ENCODE measurements at places on chromosomes 7 and 10.

GRCh38 chr7:140275069-140275965, 98.5 kb upstream of the KDM7A start:
- no peak for DNase-seq

DNA sequence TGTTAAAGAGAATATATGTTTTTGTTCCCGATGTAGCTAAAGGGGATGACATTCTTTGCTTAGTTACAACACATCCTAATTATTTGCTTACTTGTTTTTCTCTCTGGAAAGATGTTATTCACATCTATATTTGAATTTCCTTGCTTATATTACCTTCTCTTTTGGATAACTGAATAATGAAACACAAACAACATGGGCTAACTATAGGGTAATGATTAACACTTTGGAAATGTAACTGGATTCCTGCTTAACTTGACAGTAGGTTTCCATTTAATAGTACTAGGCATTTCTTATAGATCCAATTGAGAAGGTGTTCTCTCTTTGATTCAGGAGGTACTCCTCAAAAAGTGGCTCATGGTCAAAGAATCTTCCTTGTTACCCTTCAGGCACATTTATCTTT, 141.1 kb downstream of the CCSER2 start:
- DNase-seq, result no peak

- peak; percentile 40 for DNase-seq
Measured at GRCh38 chr7:92768501-92769393, 67.6 kb downstream of the CDK6 start.

GRCh38 chr10:71429929-71430328, 33.2 kb downstream of the CDH23 start:
- no peak for DNase-seq

DNA sequence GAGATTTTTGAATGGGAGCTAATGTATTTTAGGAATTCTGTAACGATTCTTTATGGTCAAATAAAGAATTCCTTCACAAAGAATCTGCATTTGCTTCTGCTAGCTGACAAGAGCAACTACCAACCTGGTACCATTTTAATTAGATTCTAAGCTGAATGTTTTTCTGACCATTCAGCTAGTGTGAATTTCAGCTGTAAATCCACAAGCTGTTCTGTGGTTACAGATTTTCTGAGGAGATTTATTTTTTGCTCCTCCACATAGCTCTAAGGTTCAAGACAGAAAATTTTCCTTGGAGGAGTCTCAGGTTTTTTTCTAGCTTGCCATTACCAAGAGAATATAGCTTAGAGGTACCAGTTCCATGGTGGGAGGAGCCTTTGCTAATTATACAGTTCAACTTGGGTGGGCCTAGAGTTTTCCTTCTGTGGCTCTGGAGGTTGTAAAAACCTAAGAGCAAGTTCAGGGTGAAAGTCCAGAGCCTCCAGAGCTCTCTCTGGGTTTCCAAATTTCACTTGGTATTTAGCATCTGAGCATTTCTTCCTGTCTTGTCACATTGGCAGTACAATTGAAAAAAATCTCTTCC, 120.1 kb downstream of the JAZF1 start:
- DNase-seq, result no peak

DNA sequence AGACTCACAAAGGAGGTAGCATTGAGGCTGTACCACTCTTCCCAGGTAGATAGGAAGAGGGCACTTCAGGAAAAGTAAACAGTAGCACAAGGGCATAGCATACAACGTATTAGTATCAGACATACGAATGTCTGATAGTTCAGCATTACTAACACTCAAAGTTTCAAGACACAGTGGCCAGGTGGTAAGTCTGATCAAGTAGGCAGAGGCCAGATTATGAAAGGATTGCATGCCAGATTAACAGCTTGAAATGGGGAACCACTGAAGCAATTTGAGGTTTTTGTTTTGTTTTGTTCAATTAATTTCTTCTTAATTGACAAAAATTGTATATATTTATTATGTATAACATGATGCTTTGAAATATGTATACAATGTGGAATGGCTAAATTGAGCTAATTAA, 45.7 kb upstream of the IL6 start:
- no peak for DNase-seq

DNA sequence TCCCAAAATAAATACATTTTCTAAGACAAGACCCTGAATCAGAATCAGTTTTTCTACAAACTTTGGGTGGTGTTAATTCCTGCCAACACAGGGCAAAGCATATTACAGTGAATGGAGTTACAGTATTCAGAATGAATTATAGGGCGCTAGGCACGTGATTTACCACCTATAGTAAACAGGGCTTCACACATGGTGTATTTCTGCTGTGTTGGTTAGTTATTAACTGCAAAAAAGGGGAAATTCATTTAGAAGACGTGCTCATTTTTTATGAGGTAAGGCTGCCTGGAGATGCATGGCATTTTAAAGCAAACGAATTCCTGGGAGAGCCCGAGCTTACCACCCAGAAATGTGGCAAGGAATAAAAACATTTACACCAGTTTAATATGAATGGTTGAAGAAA, 393.8 kb downstream of the LRMDA start:
- no peak for DNase-seq

- DNase-seq, result no peak
Measured at GRCh38 chr10:124087672-124088634, 5.4 kb downstream of the CHST15 start.

GRCh38 chr10:129621693-129622092, 154.7 kb downstream of the MGMT start:
- no peak for DNase-seq

DNA sequence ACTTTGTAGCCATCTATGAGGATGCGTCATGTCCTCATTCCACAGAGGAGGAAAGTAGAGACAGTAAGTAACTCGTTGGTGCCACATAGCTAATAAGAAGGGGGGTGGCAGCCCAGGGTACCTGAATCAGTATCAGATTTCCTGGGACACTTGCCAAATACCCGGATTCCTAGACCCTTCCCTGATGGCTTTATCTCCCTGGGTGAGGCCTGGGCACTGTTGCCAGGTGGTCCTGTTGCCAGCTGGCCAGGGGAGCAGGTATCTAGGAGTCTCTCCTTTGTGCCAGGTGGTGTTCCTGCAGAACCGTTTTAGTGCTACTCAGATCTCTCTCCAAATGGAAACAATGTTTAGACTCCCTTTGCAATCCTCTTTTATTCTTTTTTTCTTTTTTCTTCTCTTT, 12.7 kb downstream of the SLC29A3 start:
- no peak for DNase-seq

DNA sequence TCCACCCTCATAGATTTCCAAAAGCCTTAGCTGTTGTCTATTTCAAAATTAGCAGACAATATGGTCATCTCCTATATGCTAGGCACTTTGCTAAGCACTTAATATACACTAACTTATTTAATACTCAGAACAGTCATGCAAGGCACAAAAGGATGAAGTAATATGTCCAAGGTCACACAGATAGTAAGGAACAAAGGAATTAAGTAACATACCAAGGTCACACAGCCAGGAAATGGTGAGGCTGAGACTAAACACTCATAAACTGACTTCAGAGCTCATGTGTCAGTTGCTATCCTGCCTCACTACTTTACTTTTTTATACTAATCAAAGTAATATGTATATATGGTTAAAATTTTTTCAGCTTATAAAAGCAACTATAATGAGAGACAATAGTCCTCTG, 23.6 kb upstream of the HIBADH start:
- DNase-seq, result no peak

DNA sequence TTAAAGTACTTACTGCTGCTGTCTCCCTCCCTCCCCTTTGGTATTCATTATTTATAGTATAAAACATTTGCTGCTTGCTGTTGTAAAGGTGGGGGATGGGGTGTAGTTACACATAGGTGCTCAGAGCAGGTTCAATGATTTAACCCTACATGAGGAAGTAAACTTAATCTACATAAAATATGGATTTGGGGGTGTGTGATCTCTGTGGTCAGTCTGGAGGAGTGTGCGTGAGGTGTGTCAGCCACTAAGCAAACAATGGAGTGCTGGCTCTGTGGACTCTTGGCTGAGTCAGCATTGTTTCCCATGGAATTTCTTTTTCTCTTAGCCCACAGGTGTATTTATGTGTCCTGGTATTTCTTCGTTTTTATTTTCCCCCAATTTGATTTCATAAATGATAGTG, 133.9 kb downstream of the AUTS2 start:
- DNase-seq, result no peak

- no peak for DNase-seq
Measured at GRCh38 chr7:96250776-96251361, 71.0 kb downstream of the SLC25A13 start.

DNA sequence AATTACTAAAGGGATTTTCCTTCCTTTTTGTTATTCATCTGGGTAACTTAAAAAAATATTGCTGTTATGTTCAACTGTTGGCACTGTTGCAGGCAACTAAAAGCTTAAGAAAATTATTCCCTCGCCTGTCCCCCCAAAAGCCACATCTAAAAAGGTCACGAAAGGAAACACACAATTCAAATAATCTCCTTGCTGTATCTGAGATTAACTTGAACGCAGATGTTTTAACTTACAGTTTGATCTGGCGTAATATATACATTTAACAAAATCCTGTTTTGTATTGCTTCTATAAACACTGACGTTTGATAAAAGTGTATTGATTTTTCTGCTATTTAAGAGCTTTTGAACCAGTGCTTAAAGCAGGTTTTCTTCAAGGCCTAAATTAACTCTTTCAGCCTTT, 432.1 kb downstream of the SUGCT start:
- no peak for DNase-seq

GRCh38 chr7:118572604-118573003, 348.1 kb downstream of the ANKRD7 start:
- no peak for DNase-seq

DNA sequence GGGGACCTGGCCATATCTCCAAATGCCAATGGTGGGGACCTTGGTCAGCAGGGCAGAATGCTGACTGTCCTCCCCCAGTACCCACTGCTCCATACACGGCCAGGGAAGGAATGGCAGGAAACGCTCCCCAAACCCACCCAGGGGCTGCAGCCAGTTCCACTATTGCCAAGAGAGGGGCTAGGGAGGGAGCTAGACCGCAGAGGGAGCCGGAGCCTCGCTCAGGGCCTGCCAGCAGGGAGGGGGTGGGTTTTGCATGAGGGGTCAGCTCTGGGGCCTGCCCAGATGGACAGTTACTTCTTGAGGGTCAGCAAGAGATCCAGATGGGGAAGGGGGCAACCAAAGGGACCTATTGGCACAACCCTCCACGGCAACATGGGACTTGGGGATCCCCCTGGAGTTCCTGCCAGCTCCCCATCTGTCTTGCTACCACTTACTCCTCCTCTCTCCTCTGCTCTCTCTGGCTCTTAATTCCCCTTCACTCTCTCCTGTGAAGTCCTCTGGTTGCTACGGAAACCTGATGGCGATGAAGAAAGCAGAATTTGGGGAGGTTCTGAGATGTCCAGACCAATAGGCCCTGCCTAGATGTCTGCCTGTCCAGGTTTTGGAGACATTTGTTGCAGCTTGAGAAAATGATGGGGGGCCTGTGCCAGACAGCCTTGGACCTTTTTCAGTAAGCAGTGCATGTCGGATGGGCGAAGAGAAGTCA, 12.6 kb downstream of the FGF8 start:
- DNase-seq, result no peak

DNA sequence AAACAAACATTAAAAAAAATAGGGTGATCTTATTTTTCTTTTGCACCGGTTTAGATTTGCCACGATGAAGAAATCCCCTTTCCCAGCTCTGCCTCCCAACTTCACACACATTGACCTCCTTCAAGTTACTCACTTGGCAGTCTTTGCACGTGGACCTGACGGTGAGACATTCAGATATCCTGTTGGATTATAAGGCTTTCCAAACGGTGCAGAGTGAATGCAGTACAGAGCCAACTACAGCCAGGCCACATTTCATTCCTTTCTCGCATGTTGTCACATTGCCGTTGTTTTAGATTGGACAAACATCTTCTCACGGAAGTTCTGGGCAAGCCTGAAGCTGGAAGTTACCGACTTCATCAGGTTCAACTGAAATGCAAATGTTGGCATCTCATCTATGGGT, 159.2 kb downstream of the HDAC9 start:
- no peak for DNase-seq

DNA sequence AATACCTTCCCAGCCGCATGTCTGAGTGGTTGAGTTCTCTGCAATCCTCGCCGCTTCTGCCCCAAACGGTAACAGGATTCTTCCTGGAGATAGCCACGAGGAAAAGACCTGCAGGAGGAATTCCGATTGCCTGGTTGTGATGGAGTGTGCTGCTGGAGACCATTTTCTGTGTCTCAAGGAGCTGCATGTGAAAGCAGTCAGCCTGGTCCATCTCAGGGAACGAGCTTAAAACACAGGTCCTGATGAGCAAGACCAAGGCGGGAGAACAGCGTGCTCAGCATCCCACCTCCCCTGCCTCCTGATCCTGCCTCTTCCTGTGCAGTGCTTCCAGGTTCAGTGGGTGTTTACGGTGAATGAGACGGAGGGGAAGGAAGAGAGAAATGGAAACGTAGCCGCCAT, 26.5 kb downstream of the VIPR2 start:
- no peak for DNase-seq

- DNase-seq, result no peak
Measured at GRCh38 chr7:45026984-45027773, 27.2 kb downstream of the CCM2 start.

- DNase-seq, result no peak
Measured at GRCh38 chr7:40843338-40843985, 708.7 kb downstream of the SUGCT start.

- no peak for DNase-seq
Measured at GRCh38 chr10:77433546-77433945, 204.1 kb downstream of the KCNMA1 start.

DNA sequence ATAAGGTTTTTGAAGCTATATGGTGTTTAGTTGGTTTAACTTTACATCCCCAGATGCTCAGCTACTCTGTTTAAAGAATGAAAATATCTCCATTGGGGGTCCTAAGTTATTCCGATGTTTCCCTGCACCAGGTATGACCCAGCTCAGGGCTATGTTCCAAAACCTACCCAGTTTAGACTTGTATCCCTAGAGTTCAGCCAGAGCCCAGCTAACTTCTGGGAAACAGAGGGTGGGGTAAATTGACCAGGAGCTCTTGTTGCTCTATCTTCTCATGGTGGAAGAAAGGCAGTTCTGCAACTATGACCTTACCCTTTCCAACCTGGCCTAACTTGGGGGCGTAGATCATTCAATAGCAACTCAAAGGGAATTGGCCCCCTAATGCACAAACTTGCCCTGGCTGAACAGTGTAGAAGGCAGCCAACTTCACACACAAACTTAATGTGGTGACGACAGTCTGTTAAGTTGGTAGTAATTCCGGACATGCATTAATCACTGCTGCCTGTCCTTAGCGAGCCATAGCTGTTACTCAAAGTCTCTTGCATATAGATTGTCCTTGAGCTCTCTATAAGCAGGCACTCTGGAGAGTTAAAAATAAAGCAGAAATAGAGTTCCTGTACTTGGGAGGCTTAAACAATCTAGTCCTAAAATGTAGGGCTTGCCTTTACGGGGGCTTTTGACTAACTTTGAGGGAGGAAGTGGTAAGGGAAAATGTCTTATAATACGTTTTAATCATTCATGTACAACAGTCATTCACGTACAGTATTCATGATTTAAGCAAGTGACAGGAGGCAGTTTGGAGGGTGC, 5.3 kb upstream of the ZNRF2 start:
- DNase-seq, result no peak

- DNase-seq, result no peak
Measured at GRCh38 chr7:157595086-157595855, 258.5 kb downstream of the DNAJB6 start.

- no peak for DNase-seq
Measured at GRCh38 chr7:33886149-33886623, 19.2 kb upstream of the BMPER start.

Measured in activated CD4-positive, alpha-beta T cell treated with anti-CD3 and anti-CD28 coated beads, Interleukin-2, amount 50 U/mL, for 24 hours (primary cell).